ENCODE measurements at places on chromosomes 12 and 14.

DNA sequence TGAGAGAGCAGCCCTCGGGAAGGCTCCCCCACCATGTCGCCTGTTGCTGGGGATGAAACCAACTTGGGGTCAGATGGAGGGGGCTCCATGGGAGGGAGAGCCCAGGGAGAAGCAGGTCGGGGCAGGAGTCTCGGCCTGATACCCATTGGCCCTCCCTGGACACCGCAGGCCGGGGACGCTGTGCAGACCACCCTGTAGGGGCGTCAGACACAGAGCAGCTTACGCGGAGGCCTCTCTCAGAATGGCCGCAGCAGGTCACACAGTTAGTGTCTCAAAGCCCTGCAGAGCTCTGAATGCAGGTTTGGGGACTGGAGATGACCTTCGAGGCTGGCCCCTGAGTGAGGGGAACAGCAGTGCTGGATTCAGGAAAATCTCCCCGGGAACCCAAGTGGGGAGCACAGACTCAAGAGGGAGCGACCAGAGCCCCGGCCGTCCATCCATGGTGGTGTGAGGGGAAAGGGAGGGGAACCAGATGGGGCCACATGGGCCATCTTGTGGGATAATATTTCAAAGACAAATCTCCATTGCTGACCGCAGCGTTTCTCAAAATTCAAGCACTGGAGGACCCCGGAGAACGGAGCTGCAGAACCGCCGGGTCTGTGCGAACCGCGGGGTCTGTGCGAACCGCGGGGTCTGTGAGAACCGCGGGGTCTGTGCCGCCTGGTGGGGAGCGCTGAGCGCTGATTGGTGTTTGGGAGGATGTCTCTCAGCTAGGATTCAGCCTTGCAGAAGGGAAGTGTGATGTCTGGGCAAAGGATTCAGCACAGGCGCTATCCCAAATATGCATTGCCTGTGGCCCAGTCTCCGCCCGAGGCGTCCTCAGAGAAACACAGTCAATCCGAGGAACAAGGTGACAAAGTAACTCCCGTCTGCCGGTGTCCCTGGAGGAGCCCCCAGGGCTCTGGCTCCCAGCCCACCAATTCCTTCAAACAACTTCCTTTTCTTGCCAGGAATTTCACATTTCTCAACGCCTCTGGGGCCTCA, 324.4 kb upstream of the RTL1 start:
- DNase-seq, result no peak

DNA sequence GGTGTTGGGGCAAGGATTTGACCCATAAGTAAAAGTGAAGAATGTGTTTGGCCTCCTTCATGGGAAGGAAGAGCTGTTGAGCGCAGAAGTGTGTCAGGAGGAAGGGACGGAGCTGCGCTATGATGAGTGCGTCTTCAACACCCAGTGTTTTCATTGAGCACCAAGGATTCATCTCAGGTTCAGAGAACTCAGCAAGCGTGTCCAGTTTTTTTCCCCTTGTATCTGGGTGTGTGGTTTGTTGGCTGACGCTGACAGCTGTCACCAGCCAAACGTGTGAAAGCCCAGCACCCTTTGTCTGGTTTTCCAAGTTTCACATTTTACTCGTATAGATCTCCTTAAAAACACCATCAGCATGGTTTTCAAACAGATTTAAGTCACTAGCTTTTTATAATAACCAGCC, 12.3 kb downstream of the EP400 start:
- DNase-seq, result no peak

GRCh38 chr12:122459211-122459610, 36.7 kb upstream of the CLIP1 start:
- DNase-seq, result no peak

GRCh38 chr12:41076114-41076513, 112.0 kb upstream of the PDZRN4 start:
- no peak for DNase-seq

GRCh38 chr12:113874999-113875561, 91.0 kb downstream of the RBM19 start:
- no peak for DNase-seq

- DNase-seq, result no peak
These were observed 7.4 kb downstream of the SMAGP start for GRCh38 chr12:51262758-51263177.

- no peak for DNase-seq
These were observed 41.7 kb upstream of the EMP1 start for GRCh38 chr12:13154831-13155230.

DNA sequence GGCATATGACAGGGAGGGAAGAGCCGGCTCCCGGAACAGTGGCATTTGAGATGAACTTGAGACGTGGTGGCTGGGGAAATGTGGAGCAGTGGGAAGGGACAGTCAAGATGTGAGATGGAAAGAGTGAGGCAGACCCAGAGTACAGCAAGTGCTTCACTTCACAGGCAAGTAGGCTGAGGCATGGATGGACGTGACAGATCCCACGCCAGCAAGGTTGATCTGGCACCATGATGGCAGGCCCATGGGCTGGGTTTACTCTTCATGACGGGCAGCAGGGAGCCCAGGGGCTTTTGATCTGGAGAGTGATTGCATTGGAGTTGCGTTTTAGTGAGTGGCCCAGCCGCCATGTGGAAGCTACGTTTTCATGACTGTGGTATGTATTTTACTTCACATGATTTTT, 17.9 kb upstream of the EML1 start:
- no peak for DNase-seq

DNA sequence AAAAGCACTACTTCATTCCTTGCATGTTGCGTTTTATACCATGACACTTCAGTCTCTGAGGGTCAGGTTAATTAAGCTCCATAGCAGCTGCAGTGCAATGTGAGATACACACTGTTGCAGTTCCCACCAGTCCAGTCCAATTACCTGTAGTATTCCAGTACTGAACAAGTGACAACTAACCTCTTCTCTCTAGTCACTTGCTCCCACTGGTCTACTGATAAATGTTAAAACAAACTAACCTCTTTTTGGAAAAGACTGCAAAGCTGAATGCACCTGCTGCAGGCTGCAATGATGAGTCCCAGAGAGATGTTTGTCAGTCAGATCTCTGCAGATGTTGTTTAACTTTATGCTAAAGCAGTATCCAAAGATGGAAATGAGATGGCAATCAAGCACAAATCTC, 7.9 kb downstream of the NOVA1 start:
- DNase-seq, result no peak

Measured in hippocampal formation (tissue), 2 donors.